Left colon (tissue), 2 donors: ENCODE measurements at places on chromosomes 6 and 20. TPM values are rescaled to one million over a fixed set of nuclear protein-coding genes. Genes with fewer than 3 reads are reported as not detected.

MAS1 gene
- total RNA-seq = not detected

INSM1 gene
- total RNA-seq = 4.5 TPM

- DNase-seq = no peak
These were observed 927 bp upstream of the MANEA start for GRCh38 chr6:95576218-95576997.

GRCh38 chr6:53802582-53802981 is 7.8 kb downstream of the LRRC1 start:
- no peak for DNase-seq

GSTA3 gene
- total RNA-seq = not detected

TRIM15 gene
- total RNA-seq = 58.8 TPM

DNA sequence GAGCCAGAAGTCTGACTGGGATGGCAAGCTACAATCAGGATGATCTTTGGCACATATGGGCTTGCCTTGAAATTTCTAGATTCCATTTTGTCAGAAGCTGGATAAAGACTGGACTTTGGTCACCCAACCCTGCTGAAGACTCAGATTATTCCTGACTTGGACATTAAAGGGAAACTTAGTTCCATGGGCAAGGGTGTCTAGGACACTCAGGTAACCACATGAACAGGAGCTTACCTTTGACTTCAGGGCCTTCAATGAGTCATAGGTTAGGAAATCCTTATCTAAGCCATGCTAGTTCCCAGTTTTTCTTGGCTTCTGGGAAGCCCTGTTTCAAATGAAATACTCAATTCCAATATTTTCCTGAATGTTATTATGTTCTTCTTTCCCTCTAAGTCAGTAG is 28.5 kb upstream of the IFNGR1 start:
- no peak for DNase-seq

GRCh38 chr20:44952731-44953130 is 7.5 kb downstream of the TOMM34 start:
- DNase-seq = no peak

- no peak for DNase-seq
These were observed 163.7 kb downstream of the DTNBP1 start for GRCh38 chr6:15499125-15499524.

GRCh38 chr6:139981768-139982181 is 607.3 kb upstream of the CITED2 start:
- DNase-seq = peak; percentile 31

MLN gene
- not detected for total RNA-seq

GRCh38 chr6:30542404-30542725 is 13.9 kb downstream of the GNL1 start:
- DNase-seq = no peak

HRH3 gene
- not detected for total RNA-seq

DNA sequence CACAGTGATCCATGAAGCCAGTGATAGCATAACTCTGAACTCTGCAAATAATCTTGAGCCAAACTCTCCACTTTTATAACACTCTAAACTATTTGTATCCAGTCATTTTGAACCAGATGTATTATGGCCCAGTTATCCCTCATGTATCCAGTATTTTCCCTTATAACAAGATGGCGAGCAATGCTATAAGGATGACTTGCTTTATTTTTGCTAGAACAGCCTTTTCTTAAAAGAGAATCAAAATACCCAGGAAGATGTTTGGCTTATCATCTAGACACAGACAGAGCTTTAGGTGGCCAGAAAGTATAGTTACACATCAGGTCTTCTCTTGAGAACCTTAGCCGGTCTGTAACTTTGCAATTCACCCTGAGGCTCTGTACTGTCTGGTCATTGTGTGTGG is 81.0 kb downstream of the DOK5 start:
- no peak for DNase-seq

- DNase-seq = no peak
These were observed 333.3 kb upstream of the HSF2 start for GRCh38 chr6:122066200-122066599.

DNA sequence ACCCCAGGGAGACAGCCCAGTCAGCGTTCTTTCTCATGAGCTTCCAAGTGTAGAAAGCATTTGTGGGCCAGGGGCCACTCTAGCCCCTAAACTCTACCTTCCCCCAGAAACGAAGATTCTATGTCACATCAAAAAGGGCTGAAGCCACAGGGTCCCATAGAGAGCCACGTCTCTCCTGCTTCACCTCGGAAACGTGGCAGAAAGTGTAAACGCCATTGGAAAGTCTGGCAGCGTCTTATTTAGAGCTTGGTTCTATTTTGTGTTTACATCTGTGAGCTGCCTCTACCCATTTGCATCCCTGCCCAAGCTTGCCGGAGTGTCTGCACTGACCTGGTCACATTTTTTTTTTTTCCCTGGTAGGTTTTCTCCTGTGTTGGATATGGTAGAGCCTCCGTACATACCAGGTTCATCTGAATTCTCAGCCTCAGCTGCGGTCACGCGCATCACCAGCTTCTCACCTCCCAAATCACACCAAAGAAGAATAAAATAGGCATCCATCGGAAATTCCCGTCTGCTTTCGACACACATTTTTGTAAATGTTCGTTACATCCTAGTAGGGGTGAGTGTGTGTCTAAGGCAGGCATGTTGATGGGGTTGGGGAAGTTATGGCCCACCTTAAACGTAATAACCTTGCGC is 62.6 kb downstream of the NPEPL1 start:
- DNase-seq = no peak

DNA sequence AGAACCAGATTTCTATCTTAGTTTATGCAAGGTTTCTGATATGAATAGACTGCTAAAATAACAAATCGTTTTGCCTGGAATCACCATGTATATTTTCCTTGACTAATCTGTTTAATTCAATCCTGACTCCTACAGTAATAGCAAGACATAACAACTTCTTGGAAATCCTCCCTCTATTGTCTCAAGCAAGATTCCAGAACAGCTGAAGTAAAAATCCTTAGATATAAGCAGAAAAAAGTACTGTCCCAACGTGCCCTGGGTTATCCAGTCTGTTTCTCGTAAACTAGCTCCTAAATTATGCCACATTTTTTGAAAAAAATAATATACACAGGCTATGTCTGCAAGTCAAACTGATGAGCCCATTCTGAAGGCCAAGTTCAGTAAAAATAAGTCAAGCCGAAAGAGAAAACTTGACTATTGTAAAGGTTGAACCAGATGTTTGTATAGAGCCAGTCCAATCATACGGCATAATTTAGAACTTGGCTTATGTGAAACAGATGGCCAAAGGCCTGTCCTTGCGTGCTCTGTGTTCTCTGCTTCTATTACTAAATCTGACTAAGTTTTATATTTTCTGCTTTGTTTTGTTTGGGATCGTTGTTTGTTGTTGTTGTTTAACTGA is 341.6 kb upstream of the NRSN1 start:
- DNase-seq = no peak

GRCh38 chr6:52416629-52417151 is 3.5 kb upstream of the EFHC1 start:
- no peak for DNase-seq

DNPH1 gene
- 65.7 TPM for total RNA-seq

HDGFL1 gene
- total RNA-seq = not detected

GRCh38 chr6:140817176-140817575 is 1315.5 kb upstream of the GJE1 start:
- no peak for DNase-seq

DNA sequence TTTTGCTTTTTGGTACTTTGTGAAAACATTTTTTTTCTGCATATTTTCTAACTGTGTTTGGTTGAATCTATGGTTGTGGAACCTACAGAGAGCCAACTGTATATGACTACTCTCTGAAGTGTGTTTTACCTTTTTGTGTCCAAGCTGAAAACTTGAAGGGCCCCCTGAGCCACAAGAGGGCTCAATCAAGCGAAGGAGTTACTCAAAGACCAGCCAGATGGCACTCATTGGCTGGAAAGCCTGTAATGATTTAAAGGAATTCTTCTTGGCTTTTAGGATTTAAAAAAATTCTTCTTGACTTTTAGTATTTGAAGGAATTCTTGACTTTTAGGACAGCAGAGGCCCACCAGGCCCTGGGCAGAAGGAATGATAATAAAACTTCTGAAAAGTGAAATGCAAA is 27.0 kb upstream of the ECI2 start:
- no peak for DNase-seq

ZNF311 gene
- 2.0 TPM for total RNA-seq

OR2B6 gene
- total RNA-seq = not detected

DNA sequence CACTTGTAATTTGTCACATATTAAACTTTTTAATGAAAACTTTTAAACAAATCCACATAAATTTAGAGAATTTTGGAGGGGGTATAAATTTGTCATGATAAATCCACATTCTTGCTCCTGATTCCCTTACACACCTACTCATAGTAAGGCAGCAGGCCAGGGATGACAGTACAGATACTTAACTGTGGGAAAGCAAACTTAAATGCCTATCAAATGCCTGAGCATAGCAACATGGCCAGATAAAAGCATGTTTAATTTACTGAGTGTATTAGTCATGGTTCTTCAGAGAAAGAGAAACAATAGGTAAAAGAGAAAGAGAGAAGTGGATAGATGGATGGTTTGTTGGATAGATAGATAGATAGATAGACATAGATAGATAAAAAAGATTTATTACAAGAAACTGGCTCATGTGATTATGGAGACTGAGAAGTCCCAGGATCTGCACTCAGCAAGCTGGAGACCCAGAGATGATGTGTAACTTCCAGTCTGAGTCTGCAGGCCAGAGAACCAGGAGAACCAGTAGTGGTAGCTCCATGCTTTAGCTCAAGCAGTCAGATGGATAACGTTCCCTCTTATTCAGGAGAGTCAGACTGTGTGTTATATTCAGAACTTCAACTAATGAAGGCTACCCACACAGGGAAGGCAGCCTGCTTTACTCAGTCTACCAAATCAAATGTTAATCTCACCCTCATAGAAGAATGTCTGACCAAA is 15.9 kb upstream of the ADGRF1 start:
- DNase-seq = no peak

DNA sequence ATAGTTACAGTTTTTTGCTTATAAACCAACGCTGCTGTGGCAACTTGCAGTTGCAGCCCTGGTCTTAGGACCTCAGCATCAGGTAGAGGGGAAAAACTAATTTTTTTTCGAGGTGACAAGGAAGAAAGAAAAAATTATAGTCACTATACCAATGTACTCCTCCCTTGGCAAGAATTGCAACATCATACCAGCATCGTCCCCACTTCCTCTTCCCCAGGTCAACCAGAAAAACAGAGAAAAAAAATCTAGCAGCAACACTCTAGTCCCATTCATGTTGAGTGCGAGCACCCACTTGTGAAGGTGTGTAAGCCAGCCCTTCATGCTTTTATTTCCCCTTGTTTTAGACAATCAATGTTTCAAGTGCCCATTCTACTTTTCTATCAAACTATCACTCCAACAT is 13.1 kb upstream of the DCBLD1 start:
- DNase-seq = no peak

- peak; percentile 68 for DNase-seq
These were observed 102.1 kb upstream of the MYL9 start for GRCh38 chr20:36439040-36439730.

- peak; percentile 87 for DNase-seq
These were observed 431.8 kb downstream of the CD83 start for GRCh38 chr6:14549304-14549770.

DNA sequence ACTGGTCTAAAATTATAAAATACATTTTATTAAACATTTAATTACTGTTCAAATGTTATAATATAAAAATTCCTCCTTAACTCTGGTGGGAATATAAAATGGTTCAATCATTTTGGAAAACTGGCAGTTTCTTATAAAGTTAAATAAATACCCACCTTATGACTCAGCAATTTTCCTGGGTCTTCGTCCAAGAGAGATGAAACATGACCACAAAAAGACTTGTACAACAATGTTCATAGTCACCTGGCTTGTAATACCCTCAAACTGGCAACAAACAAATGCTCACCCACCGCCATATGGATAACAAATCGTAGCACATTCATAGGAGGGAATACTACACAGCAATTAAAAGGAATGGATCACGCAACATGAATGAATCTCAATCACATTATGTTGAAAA is 66.0 kb upstream of the RIN2 start:
- DNase-seq = no peak

DNA sequence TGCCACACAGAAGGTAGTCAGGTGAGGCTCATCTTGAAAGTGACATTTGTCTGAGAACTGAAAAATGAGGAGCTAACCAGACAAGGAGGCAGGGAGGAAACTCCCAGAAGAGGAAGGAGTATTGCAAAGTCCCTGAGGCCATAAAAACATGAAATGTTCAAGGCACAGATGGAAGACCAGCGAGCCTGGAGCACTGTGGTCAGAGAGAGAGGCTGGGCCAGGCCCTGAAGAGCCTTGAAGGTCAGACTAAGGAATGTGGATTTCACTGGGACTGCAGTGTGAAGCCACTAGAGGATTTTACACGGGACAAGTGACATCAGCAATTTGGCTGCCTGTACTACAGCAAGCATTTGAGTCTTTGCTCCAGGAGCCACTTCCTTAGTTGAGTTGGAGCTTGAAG is 21.1 kb upstream of the TMEM181 start:
- no peak for DNase-seq

DNA sequence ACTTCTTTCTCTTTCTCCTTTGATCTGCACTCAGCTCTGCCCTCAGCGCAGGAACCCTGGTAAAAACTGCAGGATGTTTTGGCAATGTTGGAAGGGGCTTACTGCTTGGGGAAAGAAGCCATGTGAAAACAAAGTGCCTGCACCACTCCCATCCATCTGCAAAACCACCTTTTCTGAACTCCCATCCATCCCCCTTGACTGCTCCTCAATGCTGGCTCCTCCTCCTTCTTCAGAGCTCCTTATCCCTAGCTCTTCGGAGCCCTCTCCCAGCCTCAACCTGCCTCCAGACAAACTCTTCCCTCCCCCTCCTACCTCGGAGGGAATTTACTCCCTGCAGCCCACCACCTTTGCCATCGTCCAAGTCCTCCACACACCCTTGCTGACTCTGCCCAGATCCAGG is 4.2 kb upstream of the ZBTB12 start:
- no peak for DNase-seq

- no peak for DNase-seq
These were observed at the start of gene EPB41L1 for GRCh38 chr20:36154700-36155628. Gene EPB41L1, plus strand, starts transcription at chr20:36154740. Its CDS starts 19,038 bp downstream, at chr20:36173778.

E2F1 gene
- total RNA-seq = 2.6 TPM

DNA sequence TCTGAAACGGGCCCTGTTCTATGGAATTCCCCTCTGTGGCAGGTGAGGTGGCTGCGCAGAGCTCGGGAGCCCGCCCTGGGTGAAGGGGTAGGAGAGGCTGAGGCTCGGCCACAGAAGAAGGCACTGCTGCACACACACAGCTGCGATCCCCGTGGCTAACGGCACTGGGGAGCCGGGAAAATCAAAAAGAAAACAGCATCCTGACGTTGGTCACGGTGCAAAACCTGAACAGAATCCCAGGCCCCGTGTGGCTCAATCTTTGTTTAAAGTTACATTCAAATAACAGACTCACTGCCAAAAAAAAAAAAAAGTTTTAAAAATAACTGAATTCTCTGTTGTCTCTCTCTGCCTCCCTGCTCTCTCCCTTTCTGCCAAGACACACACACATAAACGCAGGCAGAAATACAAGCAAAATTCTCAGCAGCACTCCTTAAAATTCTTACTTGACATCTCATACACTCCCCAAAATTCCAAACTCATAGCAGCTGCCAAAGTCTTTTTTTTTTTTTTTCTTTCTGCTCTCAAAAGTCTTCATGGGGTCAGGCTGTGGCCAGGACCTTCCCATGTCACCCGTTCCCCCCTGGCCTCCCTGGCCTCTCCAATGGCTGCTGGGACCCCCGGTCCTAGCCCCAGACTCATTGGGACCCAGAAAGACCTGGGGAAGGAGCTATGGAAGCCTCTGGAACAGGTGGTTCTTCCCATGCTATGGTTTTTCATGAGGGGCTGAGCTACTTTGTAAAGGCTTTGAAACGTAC is 248.8 kb downstream of the TTLL2 start:
- DNase-seq = no peak

- no peak for DNase-seq
These were observed 1.7 kb downstream of the ADGRF4 start for GRCh38 chr6:47700053-47700452.
